Right atrium auricular region (tissue), 2 donors: ENCODE measurements at places on chromosomes 16 and 17. TPM values are rescaled to one million over a fixed set of nuclear protein-coding genes. Genes with fewer than 3 reads are reported as not detected.

DNA sequence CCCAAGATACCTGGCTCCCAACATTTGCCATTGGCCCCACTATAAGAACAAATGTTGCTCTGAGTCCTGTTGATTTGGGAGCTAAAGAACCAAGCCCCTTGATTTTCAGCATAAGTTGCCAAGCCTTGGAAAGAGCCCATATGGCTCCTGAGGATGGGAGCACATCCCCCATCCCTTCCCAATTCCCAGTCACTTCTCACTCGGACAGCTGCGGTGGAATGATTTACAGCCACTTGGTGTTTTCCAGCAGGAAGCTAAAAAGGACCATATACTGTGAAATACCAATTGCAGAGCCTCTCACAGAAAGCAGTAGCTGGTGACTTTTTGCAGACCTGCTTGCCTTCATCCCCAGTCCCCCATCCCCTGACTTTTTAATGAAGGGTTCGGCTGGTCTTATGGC lies 524.6 kb downstream of the GRIN2A start:
- no peak for DNase-seq

GRCh38 chr17:47967607-47968252 lies 3.2 kb upstream of the CDK5RAP3 start:
- no peak for DNase-seq

The ARHGAP44 gene
- 7.8 TPM for total RNA-seq

The STH gene
- not detected for total RNA-seq
